SK-N-MC (cell line): ENCODE measurements at places on chromosomes 4 and X.
A peak's percentile ranks its signal among the peaks of the same experiment; 100 is the strongest.

DNA sequence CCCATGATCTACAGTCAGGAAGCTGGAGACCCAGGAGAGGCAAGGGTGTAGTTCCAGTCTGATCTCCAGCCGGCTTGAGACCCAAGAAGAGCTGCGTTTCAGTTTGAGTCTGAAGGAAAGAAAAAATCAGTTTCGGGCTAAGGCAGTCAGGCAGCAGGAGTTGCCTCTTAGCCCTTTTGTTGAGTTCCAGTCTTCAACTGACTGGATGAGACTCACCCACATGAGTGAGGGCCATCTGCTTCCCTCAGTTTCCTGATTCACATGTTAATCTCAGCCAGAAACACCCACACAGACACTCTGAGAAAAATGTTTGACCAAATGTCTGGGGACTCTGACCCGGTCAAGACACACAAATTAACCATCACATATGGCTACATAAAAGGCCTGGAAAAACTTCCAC is 73.6 kb upstream of the ELOVL6 start:
- DNase-seq = no peak

DNA sequence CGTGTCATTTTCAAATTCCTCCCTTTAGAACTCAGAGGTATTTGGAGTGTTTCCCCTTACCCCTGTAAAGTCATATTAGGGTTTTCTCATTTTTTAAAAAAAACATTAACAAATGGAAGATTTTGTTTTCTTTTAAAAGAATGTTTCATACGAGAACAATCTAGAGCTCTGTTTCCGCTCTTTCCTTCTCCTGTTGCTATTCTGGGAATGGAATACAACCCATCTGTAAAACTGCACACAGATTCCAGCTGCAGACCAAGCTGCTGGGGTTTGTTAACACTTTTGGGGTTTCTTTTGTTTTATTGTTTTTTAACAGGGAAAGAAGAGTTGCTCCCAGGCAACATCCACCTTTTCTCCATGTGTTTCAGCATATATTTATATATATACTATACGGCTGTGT is 61.3 kb downstream of the HCCS start:
- DNase-seq = no peak

DNA sequence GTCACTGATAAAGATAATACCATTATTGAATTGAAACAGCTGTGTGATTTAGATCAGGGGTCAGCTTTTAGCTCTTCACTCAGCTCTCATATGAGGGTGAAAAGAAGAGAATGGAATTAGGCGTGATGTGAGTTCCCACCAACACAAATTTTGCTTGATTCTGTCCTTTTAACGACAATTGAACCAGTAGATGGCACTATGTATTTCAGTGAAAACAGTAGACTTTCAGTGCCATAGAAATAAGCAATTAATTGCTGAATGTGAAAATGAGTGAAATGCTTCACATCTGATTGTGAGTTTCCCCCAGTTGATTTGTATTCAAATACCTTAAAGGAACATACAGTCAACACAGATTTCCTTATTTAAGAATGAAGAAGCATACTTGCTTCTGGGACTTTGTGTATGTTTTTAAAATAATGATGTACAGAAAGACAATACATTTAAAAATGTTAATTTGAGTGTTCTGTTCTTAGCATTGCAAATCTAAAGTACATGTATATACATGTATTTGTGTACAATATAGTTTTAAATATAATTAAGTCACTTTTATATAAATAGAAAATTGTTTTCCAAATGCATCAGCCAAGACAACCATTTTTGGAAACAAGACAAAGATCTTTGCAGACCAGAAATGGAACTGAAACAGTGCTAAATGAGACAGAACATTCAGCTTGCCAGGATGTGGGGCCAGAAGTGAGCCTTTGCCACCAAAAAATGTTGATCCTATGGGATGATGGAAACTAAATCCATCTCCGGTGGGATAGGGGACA is 178.8 kb downstream of the SNCA start:
- DNase-seq = peak; percentile 16

- no peak for DNase-seq
Observed at GRCh38 chrX:127259742-127260141, 440.2 kb downstream of the PRR32 start.

DNA sequence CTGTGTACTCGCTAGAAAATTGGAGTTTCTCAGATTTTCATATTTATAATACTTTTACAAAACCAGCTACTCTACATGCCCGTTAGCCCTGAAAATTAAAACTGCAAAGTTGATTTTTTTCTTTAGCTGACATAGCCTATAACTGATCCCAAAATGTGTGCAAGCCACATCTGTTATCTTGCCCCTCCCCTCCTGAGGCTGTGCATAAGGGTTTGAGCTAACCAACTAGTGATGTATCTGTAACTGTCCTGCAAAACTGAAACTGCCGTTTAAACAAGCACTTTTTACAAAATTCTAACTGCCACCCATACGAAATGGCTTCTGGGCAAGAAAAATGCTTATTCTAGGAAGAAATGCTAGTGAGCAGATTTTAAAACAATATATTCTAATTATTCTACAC is 59.1 kb downstream of the EDNRA start:
- DNase-seq = no peak

DNA sequence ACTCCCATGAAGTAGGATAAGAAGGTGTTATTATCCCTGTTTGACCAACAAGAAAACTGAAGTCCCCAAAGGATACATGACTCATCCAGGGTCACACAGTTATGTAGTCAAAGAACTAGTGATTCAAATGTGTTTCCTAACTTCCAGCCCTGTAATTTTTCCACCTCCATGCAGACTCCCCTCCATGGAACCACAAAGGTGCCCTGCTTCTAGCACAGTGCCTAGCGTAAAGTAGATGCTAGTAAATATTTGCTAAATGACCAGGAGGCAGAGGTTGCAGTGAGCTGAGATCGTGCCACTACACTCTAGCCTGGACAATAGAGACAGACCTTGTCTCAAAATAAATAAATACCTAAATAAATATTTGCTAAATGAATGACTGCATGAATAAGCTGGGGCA is 55.8 kb downstream of the FRMPD3 start:
- no peak for DNase-seq

- DNase-seq = no peak
Observed at GRCh38 chr4:102322736-102323135, 22.5 kb downstream of the SLC39A8 start.

DNA sequence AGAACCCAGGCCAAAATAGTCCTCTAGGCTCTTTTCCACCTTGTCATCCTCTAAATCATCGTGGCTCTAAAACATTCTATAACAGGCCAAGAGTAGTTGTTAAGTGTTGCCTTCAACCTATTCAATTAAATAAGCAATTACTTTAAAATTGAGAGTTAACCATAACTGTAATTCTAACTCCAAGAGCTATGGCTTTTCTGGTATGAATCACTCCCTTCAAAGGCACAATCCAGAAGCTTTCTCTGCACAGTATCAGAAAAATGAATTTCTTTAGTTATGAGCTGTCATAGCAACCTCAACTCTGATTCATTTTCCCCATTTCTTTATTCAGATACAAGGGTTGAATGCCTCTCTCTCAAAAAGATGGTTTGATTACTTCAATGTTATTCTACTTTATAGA is 21.7 kb downstream of the INPP4B start:
- no peak for DNase-seq
